IPS DF 19.7 (cell line): ENCODE measurements at places on chromosomes 5 and 9.

- no peak for DNase-seq
These were observed 55.1 kb downstream of the WHRN start for GRCh38 chr9:114450181-114450580.

DNA sequence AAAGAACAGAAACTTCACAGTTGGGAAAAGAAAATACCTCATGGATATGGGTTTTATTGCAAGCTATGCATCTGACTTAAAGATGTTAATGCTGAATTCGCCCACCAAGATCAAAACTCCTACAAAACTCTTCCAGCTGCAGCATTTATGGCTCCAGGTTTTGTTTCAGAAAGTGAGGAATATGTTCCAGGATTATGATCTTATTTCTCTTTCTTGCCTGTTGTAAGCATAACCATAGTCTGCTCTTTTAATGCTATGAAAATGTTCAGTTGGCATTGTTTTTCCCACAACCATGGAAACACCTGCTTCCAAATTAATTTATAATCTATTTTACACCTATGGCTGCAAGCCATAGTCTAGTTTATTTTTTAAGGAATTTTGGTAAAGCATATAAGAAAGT, 34.9 kb upstream of the FST start:
- no peak for DNase-seq

- no peak for DNase-seq
These were observed 599.6 kb downstream of the CCDC171 start for GRCh38 chr9:16152276-16153101.

DNA sequence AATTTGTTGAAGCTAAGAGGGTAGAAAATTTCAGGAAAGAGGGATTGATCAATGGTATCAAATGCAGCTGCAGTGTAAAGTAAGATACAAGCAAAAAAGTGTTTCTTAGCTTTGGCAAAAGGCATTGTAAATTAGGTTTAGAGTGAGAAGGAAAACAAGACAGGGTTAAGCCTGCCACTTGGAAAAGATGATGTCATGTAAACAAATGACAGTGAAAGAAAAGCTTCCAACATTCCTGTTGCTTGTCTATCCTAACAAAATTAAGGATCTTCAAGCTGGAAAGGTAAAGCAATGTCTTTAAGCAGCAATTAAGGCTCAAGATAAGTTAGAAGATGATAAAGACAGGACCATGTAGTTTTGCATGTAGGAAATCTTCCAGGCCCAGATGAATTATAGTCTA, 139.1 kb upstream of the PPP2R2B start:
- no peak for DNase-seq

DNA sequence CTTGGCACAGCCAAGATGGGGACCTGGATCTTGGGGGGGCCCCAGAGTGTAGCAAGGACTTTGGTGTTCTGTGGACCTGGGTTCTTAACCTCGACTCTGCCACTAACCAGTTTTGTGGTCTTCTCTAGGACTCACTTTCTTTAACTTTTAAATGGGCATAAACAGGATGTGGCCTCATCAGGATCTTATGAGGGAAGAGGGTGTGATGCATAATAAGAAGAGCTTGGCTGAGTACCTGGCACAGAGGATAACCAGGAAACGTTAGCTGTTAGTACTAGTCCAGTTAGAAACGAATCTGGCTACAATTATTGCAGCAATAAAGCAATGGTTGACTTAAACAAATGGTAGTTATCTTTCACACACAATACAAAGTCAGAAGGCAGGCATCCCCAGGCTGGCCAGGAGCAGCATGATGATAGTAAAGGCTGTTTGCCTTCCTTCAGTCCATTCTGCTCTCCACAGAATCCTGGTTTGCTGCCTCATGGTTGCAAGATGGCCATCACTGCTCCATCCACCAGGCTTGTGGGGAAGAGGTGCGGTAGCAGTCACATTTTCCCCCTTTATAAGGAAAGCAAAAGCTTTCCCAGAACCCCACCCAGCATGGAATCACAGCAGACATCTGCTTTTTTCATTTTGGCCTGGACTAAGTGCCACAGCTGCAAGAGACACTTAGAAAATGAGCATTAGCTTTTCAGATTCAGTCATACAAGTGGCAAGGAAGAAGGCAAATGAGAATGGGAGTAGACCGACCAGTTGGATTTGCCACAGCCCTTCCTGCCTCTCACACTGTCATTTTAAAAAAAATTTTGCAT, 225.0 kb downstream of the AOPEP start:
- no peak for DNase-seq

GRCh38 chr5:128193665-128194390, 110.3 kb downstream of the SLC12A2 start:
- DNase-seq, result no peak

- no peak for DNase-seq
These were observed 67.4 kb upstream of the HRH2 start for GRCh38 chr5:175590471-175590881.

GRCh38 chr5:75185763-75186162, 50.9 kb downstream of the ANKRD31 start:
- DNase-seq, result no peak

DNA sequence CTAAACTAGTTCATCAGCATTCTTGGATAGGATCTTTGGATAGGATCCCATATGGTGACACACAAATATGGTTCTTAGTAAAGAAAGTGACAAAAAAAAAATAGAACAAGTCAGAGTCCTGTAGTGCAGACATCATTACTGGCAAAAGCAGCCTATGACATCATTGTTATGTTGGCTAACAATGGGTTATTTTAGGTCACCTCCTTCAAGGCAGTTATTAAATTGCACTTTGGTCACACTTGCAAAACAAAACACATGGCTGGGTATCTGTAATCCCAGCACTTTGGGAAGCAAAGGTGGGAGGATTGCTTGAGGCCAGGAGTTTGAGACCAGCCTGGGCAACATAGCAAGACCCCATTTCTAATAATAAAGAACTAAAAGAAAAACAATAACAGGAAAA, 185.9 kb downstream of the KIAA0825 start:
- no peak for DNase-seq

GRCh38 chr5:123278284-123278683, 144.9 kb downstream of the CEP120 start:
- no peak for DNase-seq

DNA sequence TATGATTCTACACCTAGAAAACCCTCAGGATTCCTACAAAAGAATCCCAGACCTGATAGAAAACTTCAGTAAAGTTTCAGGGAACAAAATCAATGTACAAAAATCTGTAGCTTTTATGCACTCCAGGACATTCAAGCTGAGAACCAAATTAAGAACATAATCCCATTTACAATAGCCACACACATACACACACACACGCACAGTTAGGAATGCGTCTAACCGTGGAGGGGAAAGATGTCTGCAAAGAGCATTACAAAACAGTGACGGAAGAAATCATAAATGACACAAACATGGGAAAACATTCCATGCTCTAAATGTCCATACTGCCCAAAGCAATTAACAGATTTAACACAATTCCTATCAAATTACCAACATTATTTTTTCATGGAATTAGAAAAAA, 51.4 kb upstream of the CAST start:
- DNase-seq, result no peak

DNA sequence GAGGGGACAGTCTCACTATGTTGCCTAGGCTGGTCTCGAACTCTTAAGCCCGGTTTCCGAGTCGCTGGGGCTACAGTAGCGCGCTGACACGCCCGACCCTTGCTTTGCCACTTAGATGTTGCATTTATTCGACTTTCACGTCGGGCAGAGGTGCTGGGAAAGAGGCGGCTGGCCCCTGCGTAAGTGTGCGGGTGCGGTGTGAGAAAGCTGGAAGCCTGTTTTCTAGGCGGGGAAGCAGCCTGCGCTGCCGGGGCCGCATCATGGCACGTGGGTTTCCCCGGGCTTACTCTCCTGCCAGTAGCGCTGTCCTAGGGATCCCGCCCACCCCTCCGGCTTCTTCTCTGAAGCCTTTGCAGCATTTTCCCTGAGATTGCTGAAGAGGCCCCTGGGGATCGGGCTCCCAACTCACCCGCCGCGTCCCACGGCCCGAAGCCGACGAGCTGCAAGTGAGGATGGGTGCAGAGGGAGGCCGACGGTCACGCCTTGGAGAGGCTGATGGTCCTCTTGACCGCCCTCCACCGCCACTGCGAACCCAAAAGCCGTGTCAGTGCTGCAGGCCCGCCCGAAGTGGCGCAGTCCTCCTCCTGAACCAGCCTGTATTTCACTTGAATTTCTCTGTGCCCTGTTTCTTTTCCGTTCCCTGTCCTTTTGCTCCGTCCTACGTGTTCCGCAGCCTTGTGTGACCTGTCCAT, 5.8 kb upstream of the TRIM41 start:
- DNase-seq, result no peak

DNA sequence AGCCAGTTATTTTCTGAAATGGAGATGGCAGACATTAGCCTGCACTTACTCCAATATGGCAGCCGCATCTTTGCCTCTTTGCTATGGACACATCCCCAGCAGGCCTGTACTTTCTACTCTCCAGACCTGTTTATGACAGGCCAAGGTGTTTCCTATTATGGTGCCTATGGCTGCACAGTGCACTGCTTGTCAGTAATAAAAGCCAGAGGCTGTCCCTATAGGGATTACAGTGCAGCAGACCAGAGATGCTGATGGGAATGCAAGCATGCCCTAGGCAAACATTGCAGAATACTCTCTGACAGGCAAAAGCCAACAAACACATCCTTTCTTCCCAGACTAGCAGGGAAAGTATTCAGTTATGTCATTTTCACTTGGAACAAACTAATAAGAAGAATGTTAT, 442.9 kb downstream of the RAB3C start:
- no peak for DNase-seq

DNA sequence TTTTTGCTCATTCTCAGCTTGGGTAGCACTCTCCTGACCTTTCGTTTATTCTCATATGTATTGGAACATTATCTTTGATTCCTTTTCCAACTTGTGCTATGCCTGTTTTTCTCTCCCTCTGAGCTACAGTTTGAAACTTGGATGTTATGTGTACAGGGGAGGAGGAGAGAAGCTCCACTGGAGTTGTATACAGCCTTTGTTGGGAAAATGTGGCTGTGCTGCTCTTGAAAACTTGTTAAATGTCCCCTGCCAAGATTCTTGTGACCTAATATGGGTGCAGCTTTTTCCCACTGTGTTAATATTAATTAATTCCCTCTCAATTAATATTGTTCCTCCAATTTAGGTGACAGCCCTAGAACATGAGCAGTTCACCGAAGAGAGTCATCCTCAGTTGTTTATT, 235.4 kb downstream of the AOPEP start:
- no peak for DNase-seq

DNA sequence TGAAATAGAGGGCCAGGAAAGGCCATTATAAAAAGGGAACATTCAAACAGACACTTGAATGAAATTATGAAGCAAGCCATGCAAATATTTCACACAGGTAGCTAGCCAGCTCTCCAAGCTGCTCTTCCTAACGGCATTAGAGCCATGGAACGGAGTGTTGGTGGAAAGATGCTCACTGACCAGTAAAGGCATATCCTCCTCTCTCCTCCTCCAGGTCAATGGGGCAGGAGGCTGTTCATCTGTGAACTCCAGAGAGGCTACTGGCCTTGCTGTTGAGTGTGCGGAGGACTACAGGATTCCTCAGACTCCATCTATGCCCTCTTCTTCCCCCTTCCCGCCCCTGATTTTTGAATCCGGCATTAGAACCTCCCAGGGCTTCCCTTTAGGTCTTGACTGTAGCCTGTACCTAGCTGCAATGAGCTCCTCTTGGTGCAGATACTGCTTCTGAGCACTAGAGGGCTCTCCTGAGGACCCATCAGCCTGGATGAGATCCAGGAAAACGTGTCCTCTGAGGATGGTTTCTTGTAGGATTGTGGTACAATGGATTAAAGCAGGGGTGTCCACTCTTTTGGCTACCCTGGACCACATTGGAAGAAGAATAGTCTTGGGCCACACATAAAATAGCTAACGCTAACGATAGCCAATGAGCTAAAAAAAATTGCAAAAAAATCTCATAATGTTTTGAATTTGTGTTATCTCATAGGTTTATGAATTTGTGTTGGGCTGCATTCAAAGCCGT, 162.2 kb downstream of the SREK1 start:
- peak; percentile 33 for DNase-seq

DNA sequence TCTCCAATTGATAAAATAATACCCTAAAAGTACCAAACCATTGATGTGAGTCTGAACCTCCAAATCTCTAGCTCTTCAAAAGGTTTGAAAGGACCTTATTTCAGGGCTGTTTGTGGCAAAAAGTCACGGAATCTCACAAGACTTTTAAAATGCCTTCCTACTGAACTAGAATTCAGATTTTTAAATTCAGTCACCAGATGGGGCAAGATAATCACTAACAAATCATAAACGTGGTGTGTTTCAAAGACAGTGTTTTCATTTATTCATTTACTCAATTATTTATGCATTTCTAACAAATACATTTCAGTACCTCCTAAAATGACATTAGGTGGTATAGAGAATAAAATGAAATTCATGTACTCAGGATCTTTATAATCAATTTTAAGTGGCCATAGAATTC, 68.2 kb upstream of the SMC2 start:
- DNase-seq, result no peak

DNA sequence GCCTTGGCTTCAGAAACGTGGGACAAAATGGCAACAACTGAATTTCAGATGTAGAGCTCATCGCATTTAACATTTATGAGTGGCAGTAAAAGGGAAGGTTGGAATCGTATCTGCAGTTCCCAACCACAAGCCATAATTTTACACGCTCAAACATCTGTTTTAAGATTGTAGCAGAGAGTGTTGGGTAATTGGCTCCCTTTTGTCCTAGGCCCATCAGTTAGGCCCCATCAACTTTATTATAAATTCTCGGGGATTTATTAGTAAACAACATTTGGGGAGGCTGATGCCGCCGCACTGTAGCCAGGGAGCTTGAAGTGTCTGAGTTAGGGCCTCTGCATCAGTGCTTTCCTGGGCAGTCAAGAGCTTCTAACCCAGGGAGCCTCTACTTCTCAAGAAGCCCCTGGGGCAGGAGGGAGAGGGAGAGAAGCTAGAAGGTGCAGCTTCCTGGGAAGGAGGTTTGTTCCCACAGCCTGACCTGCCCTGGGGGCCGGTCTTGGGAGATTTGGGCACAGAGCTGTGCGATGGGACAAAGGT, 66.2 kb downstream of the HSPA4 start:
- DNase-seq, result no peak

DNA sequence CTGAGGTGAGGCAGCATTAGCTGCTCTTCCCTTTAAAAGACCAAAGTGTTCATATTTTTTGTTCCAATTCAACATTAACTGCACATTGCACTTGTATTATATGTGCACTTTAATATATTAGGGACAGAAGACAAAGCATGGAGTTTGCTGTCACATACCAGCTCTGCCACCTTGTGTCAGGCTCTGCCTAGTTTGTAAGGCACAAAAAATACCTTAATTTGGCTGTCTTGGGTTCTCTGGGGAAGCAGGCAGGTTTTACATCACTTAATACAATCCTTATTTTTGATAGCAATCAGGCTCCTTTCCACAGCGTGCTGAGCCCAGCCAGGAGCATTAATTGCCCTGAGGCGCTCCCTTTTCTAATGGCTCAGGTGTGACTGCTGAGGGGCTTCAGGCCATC, 131.8 kb downstream of the SCAMP1 start:
- no peak for DNase-seq

GRCh38 chr9:110443146-110443865, 105.6 kb upstream of the TXNDC8 start:
- no peak for DNase-seq

DNA sequence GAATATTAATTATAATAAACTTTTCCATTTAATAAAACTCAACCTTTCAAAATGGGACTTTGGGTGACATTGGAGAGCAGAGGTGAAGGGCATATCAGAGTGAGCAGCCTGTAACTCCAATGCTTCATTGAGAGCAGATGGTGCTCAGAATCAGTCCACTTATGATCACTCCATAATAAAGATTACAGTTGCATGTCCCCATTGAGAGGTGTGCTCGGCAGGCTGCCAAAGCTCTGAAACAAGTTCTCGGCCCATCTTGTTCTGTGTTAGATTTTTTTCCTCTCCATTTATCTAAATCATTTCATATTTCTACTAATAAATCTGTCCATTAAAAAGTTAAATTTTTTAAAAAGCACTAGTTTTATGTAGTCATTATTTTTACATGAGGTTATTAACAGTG, 1786.4 kb upstream of the WWC1 start:
- no peak for DNase-seq
